ENCODE measurements at places on chromosomes 7 and 10.

DNA sequence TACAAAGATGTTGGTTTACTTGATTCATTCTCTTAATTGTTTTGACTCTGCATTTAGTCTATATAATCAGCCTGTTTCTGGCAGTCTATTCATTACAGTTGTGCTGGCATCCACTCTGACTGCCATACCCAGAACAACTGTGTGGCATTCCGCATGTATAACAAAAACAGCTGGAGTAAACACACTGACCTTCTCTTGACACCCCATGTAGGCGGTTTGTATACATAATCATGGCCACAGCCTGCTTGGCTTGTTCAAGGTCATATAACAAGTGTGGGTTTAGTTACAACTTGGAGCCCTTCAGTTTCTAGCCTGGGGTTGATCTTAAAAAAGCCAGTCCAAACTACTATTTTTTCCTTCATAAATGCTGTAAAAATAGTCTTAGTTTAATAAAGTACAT, 70.9 kb downstream of the MBL2 start:
- H3K4me3 ChIP-seq, result no peak overlapping the region
- DNase-seq, result no peak

GRCh38 chr10:94361171-94361794, 1.5 kb downstream of the NOC3L start:
- DNase-seq, result no peak
- H3K4me3 ChIP-seq, result peak overlapping the region; percentile 98
- H3K4me1 ChIP-seq, result peaks cover 31% of the 10 kb centered on the region
- no peak overlapping the region for H3K27ac ChIP-seq

DNA sequence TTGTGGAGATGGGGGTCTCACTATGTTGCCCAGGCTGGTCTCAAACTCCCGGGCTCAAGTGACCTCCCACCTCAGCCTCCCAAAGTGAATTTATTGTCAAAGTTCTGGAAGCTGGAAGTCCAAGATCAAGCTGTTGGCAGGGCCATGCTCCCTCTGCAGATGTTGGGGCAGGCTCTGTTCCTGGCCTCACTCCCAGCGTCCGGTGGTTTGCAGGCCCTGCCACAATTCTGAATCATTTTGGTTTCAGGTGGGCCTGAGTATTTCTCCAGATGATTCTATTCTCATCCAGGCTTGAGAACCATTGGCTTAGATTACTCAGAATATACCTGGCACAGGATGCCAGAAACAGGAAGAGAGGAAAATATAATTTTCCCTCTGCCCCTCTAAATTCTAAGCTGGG, 737.4 kb downstream of the TNS3 start:
- peaks cover 16% of the 10 kb centered on the region for H3K4me1 ChIP-seq
- no peak overlapping the region for H3K4me3 ChIP-seq
- no peak overlapping the region for H3K27ac ChIP-seq
- H3K27me3 ChIP-seq, result no peaks in the 10 kb centered on the region

- H3K4me3 ChIP-seq, result no peak overlapping the region
- peak overlapping the region; percentile 91 for H3K27ac ChIP-seq
- peaks cover 53% of the 10 kb centered on the region for H3K36me3 ChIP-seq
- DNase-seq, result no peak
- H3K4me1 ChIP-seq, result peaks cover 54% of the 10 kb centered on the region
- no peaks in the 10 kb centered on the region for H3K27me3 ChIP-seq
These were observed 38.1 kb downstream of the FOXK1 start for GRCh38 chr7:4720225-4720624.
